Liver (tissue), 10 donors: ENCODE measurements at places on chromosomes 12 and 14. TPM values are rescaled to one million over a fixed set of nuclear protein-coding genes. Genes with fewer than 3 reads are reported as not detected.
A peak's percentile ranks its signal among the peaks of the same experiment; 100 is the strongest.

The LPAR5 gene
- 1.3 TPM for polyA plus RNA-seq

The CDCA3 gene
- 1.3 TPM for polyA plus RNA-seq

DNA sequence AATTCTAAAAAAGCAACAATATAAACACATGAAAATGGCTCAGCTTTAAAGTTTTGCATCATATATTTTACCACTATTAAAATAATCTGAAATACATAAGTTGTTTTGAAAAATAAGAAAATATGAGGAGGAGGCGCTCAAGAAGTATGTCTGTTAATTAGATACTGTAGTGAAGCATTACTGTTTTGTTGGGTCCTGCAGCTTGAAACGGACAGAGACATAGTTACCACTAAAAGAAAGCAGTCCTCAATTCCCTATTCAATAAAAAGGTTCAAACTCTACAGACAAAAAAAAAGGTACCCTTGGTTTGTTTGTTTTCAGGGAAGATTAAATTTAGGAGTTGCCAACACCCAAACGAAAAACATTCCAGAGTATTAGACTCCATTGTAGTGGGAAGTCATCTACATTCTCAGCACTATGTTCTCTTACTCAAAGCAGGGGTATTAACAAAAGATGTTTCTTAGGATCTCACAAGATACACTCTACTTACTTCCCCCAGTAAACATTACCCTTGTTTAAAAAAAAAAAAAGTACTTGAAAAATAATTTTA lies 3.0 kb downstream of the PAWR start:
- H3K4me3 ChIP-seq = peak overlapping the region; percentile 93
- H3K27ac ChIP-seq = peak overlapping the region; percentile 95
- no peaks in the 10 kb centered on the region for H3K36me3 ChIP-seq
- H3K4me1 ChIP-seq = peaks cover 10% of the 10 kb centered on the region

The FAM181A gene
- not detected for polyA plus RNA-seq

GRCh38 chr14:58776516-58776915 lies 138.8 kb downstream of the DACT1 start:
- no peak overlapping the region for H3K27ac ChIP-seq
- no peaks in the 10 kb centered on the region for H3K27me3 ChIP-seq
- no peak overlapping the region for H3K4me3 ChIP-seq
- no peaks in the 10 kb centered on the region for H3K4me1 ChIP-seq

GRCh38 chr14:65141523-65141922 lies 39.2 kb upstream of the MAX start:
- no peaks in the 10 kb centered on the region for H3K4me1 ChIP-seq
- no peaks in the 10 kb centered on the region for H3K27me3 ChIP-seq
- H3K27ac ChIP-seq = no peak overlapping the region
- DNase-seq = no peak
- no peak overlapping the region for H3K4me3 ChIP-seq

DNA sequence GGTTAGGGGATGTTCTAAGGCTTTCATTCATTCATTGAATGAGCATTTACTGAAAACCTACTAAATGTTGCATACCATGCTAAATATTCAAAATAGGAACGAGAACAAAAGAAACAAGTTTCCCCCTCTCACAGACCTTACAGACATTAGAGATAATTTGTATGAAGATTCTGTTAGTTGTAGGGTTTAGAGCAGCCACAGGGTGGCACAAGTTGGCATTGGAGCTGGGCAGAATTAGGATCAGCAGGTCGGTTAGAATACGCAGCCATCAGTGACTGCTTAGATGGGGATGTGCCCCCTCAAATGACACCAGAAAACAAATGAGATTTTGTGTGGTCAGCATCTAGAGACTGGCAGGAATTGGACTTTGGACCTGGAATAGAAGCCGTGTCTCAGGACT lies 166.3 kb upstream of the DAAM1 start:
- H3K27ac ChIP-seq = no peak overlapping the region
- DNase-seq = no peak
- H3K4me3 ChIP-seq = no peak overlapping the region

DNA sequence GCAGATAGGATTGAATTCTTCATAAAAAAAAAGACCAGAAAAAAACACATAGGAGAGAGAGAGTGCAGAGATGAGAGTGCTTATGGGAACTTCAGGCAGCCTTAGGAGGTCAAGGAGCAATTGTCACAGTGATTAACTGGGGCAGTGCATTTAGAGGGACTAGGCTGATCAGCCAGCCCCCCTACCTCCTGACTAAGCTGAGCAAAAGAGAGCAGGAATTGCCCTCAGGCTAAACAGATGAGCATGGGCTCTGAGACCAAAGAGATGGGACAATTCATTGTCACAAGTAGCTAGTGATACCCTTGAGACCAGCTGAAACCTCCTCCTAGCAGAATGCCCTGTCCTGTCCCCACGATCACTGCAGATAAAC lies 124.0 kb downstream of the BTG1 start:
- no peak overlapping the region for H3K4me3 ChIP-seq
- no peaks in the 10 kb centered on the region for H3K27me3 ChIP-seq
- DNase-seq = no peak
- no peaks in the 10 kb centered on the region for H3K4me1 ChIP-seq
- H3K27ac ChIP-seq = no peak overlapping the region
- H3K36me3 ChIP-seq = no peaks in the 10 kb centered on the region

- H3K36me3 ChIP-seq = no peaks in the 10 kb centered on the region
- no peaks in the 10 kb centered on the region for H3K27me3 ChIP-seq
- no peak for DNase-seq
- H3K4me1 ChIP-seq = no peaks in the 10 kb centered on the region
- no peak overlapping the region for H3K27ac ChIP-seq
Measured at GRCh38 chr12:77220586-77220985, 155.2 kb upstream of the E2F7 start.

DNA sequence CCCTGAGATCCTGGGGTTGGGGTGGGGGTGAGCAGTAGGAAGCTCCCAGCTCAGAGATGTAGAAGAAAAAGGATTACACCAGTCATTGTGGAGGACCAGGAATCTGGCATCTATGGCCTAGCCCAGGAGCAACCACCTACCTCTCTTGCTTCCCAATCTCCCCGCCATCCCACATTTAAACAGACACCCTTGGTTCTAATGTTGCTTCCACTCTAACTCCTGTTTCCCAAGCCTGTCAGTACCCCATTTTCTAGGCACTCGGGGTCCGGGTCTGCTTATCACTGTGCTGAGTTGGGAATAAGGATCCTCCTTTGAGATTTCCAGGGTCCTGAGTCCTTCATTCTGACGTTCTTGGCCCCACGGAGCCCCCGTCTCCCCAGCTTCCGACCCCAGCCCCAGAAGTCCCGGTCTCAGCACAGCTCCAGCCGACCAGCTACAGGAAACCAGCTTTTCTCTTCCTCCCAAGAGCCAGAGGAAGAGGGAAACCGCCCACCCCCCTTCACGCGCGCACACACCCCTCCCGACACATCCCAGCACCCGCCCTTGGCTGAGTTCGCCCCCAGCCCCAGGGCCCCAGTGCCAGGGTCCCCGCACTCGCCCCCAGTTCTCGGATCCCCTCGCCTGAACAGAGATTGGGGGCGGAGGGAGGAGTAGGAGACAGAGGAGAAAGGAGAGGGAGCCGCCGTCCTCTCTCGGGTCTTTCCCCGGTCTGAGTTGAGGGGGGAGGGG lies 1.2 kb downstream of the ITGA5 start:
- H3K4me3 ChIP-seq = peak overlapping the region; percentile 80
- no peaks in the 10 kb centered on the region for H3K36me3 ChIP-seq
- peak overlapping the region; percentile 82 for H3K27ac ChIP-seq
- DNase-seq = no peak

The ACTN1 gene
- polyA plus RNA-seq = 36.2 TPM

GRCh38 chr14:81205639-81206038 lies 15.1 kb downstream of the GTF2A1 start:
- no peak for DNase-seq
- H3K27me3 ChIP-seq = no peaks in the 10 kb centered on the region
- H3K36me3 ChIP-seq = peaks cover 38% of the 10 kb centered on the region
- no peak overlapping the region for H3K4me3 ChIP-seq

- no peaks in the 10 kb centered on the region for H3K27me3 ChIP-seq
- no peak overlapping the region for H3K27ac ChIP-seq
- no peaks in the 10 kb centered on the region for H3K36me3 ChIP-seq
- DNase-seq = no peak
- no peak overlapping the region for H3K4me3 ChIP-seq
Measured at GRCh38 chr12:29695026-29695425, 88.7 kb downstream of the TMTC1 start.

The FAM222A gene
- 2.0 TPM for polyA plus RNA-seq

DNA sequence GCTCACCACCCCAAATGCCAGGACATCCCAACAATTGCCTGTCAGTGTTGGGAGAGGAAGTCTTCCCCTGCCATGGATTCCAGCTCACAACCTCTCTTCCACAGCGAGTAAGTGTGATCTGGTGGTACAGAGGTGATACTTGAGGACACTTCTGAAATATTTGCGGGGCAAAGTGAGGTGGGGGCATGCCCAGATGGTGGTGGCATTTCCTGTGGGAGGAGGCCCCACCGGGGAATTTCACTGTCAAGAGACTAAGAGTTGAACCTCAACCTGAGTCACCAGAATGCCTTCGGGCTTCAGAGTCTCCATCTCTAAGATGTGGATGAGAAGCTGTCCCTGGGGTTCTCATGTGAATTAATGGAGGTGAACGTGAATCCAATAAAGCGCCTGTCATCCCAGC lies 122.3 kb upstream of the RFLNA start:
- DNase-seq = no peak
- H3K27me3 ChIP-seq = no peaks in the 10 kb centered on the region
- H3K36me3 ChIP-seq = no peaks in the 10 kb centered on the region
- no peak overlapping the region for H3K4me3 ChIP-seq
- no peak overlapping the region for H3K27ac ChIP-seq
- no peaks in the 10 kb centered on the region for H3K4me1 ChIP-seq

- H3K4me1 ChIP-seq = no peaks in the 10 kb centered on the region
- H3K36me3 ChIP-seq = no peaks in the 10 kb centered on the region
- no peak overlapping the region for H3K27ac ChIP-seq
- no peak for DNase-seq
- H3K4me3 ChIP-seq = no peak overlapping the region
- H3K27me3 ChIP-seq = no peaks in the 10 kb centered on the region
Measured at GRCh38 chr12:21234395-21234794, 100.3 kb downstream of the SLCO1A2 start.

The CKAP4 gene
- polyA plus RNA-seq = 13.1 TPM

DNA sequence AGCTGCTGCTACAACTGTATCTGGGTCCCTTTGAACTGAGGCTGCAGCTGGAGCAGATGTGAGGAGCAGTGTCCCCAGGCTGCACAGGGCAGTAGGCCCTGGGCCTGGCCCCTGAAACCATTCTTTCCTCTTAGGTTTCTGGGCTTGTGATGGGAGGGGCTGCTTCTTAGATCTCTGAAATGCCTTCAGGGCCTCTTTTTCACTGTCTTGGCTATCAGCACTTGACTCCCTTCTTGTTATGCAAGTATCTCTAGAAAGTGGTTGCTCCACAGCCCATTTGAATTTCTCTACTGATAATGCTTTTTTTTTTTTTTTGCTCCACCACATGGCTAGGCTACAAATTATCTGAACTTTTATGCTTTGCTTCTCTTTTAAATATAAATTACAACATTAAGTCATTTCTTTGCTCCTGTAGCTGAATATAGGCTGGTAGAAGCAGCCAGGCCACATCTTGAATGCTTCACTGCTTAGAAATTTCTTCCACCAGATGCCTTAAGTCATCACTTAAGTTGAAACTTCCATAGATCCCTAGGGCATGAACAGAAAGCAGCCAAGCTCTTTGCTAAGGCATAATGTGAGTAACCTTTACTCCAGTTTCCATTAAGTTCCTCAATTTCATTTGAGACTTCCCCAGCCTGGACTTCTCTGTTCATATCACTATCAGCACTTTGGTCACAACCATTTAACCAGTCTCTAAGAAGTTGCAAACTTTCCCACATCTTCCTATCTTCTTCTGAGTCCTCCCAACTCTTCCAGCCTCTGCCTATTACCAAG lies 41.1 kb downstream of the ACSM4 start:
- H3K36me3 ChIP-seq = no peaks in the 10 kb centered on the region
- H3K27ac ChIP-seq = no peak overlapping the region
- H3K27me3 ChIP-seq = no peaks in the 10 kb centered on the region
- no peaks in the 10 kb centered on the region for H3K4me1 ChIP-seq
- no peak for DNase-seq
- H3K4me3 ChIP-seq = no peak overlapping the region

DNA sequence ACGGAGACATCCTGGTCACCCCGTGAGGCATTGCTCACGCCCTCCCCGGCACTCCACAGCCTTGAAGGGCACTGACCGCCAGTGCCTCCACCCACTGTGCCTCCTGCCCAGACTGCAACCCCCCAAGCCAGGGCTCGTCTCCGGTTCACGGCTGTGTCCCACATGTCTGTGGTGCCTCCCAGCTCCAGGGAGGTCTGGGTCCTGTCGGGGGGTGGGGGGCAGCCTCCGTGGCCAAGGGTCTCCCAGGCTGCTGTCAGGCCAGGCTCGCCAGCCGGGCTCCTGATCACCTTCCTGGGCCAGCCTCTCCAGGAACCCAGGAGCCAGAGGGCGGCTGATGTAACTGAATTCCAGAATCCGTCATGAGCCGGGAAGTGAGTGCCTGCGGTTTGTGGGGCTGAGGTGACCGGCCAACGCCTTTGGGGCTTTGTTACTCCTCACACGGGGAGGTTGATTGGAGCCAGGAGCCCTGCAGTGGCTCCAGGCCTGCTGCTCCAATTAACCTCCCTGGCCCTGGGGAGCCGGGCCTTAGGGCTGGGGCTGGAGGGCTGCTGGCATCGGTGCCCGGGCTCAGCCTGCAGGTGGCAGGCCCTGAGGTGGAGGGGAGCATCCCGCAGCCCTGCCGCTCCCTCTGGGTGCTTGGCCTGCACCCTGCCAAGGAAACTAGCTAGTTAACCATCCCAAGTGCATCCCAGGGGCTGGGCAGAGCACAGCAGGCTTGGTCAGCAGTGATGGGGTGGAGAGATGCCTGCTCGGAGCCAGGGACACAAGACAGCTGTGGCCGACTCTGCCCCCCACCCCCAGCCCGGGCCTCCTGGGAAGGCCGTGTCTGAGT lies 36.4 kb upstream of the FBRSL1 start:
- no peak overlapping the region for H3K4me3 ChIP-seq
- H3K36me3 ChIP-seq = no peaks in the 10 kb centered on the region
- H3K4me1 ChIP-seq = no peaks in the 10 kb centered on the region
- no peak overlapping the region for H3K27ac ChIP-seq
- no peak for DNase-seq

DNA sequence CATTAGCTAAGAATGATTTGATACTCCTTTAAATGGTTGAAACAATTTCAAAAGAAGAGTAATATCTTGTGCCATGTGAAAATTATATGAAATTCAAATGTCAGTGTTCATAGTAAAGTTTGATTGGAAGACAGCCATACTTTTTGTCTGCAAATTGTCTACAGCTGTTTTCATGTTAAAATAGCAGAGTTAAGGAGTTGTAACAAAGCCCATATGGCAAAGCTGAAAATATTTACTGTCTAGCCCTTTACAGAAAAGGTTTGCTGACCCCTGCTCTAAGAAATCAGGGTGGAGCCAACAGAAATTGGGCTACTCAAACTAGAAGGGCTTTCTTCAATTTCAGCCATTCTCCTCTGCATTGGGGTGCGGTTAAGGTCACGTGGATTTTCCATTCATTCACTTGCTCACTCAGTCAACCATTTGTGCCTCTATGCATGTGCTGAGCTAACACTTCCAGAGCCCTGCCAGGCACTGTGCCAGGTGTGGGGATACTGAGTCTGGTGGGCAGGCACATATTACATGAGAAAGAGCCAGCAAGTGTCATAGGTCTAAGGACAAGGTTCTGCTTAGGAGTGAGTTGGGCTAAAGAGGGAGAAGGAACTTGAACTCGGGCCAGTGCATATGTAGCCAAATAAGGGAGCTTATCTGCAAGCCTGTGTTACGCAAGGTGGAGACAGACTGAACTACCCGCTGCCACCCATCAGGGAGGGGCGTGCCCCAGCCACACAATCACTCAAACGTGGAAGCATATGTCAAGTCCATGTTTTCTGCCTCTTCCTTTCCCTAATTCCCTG lies 139.8 kb upstream of the NOS1 start:
- H3K36me3 ChIP-seq = no peaks in the 10 kb centered on the region
- peak overlapping the region; percentile 58 for H3K27ac ChIP-seq
- H3K4me1 ChIP-seq = peaks cover 74% of the 10 kb centered on the region

The TAS2R13 gene
- not detected for polyA plus RNA-seq

The CISTR gene
- polyA plus RNA-seq = not detected
